ENCODE measurements at places on chromosomes 4 and X. TPM values are rescaled to one million over a fixed set of nuclear protein-coding genes. Genes with fewer than 3 reads are reported as not detected.

The EOLA2 gene
- 11.4 TPM for total RNA-seq

The CXCL9 gene
- not detected for total RNA-seq

The SMARCA5 gene
- 58.8 TPM for total RNA-seq

- no peak for DNase-seq
Measured at GRCh38 chr4:176988226-176988625, 195.5 kb upstream of the VEGFC start.

The DOK7 gene
- total RNA-seq: not detected

DNA sequence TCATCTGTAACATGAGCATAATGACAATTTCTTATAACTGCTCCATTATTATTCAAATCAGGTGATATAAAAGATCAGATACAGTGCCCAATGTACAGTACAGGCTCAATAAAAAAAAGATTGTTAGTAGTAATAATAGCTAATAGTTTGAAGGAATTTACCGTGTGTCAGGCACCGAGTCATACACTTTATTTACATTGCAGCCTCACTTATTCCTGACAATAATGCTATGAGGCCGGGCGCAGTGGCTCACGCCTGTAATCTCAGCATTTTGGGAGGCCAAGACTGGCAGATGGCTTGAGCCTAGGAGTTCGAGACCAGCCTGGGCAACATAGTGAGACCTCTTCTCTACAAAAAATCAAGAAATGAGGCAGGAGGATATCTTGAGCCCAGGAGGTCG, 10.1 kb upstream of the MAP7D3 start:
- DNase-seq: no peak

The OTC gene
- total RNA-seq: 0.31 TPM

The MAGEA2 gene
- total RNA-seq: not detected

The STPG2 gene
- total RNA-seq: 15.6 TPM

GRCh38 chrX:41090568-41091238, 5.5 kb downstream of the USP9X start:
- no peak for DNase-seq

The PF4V1 gene
- total RNA-seq: 2.5 TPM

The NCAPG gene
- 6.4 TPM for total RNA-seq

The KIT gene
- total RNA-seq: 33.4 TPM

The PDHA2 gene
- not detected for total RNA-seq

GRCh38 chr4:72031868-72032608, at the start of gene NPFFR2:
Gene NPFFR2, plus strand, starts transcription at chr4:72032000. Its CDS starts 96,592 bp downstream, at chr4:72128592.
- DNase-seq: peak; percentile 9

The CLCN4 gene
- 68.6 TPM for total RNA-seq

The VSIG1 gene
- total RNA-seq: not detected

The BGN gene
- 1.9 TPM for total RNA-seq

DNA sequence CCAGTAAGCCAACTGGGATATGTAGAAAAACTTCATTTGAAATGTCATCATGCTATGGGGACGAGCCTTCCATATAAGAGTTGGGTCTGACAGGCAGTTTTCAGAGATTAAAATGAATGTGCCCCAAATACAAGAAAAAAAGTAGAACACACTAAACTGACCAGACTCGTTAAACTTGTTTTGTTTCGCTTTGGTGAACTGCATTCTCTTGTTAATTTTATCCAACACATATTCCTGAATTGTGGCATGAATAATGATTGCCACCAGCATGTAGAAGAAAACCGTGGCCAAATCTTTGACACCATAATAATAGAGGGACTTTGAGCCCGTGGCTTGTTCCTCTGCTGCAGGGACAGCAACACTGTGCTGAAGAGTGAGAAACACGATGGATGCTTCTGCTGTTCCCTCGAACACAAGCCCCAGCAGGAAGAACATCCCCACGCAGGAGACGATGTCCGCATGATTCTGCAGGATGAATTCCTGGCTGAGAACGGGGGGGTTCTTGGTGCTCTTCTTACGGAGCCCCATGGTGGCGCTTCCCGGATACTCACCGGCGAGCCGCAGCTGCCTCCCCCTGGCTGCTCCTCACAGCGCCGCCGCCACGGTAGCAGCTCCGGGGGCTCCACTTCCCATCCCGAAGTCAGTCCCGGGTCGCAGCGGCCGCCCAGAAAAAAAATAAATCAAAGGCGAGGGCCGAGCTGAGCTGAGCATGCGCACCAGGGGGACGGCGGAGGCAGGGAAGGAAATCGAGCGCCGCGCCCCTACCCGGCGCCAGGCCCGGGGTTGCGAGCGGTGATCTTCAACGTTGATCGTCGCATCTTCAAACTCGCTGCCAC, at the start of gene TRAM1L1:
Gene TRAM1L1 (minus strand): TSS at position 711 of the 836 bp plus-strand sequence. CDS start 183 bp downstream, at position 528.
- peak; percentile 42 for DNase-seq

- DNase-seq: no peak
Measured at GRCh38 chrX:147899379-147900114, 12.2 kb upstream of the FMR1 start.

DNA sequence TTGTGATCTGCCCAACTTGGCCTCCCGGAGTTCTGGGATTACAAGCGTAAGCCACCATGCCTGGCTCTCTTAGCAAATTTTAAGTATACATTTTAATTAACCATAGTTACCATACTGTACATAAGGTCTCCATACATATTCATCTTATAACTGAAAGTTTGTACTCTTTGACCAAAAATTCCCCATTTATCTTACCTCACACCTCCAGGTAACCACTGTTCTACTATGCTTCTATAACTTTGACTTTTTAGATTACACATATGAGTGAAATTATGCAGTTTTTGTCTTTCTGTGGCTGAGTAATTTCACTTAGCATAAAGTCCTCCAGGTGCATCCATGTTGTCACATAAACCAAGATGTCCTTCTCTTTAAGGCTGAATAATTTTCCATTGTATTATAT, 17.4 kb downstream of the C4orf51 start:
- no peak for DNase-seq

The ASMTL gene
- 11.1 TPM for total RNA-seq

- no peak for DNase-seq
Measured at GRCh38 chr4:109916027-109916409, 3.3 kb downstream of the EGF start.

GRCh38 chrX:48636776-48637175, 39.5 kb downstream of the WDR13 start:
- DNase-seq: no peak

The KDR gene
- 13.7 TPM for total RNA-seq

- DNase-seq: no peak
Measured at GRCh38 chrX:118228041-118228440, 111.4 kb upstream of the KLHL13 start.

DNA sequence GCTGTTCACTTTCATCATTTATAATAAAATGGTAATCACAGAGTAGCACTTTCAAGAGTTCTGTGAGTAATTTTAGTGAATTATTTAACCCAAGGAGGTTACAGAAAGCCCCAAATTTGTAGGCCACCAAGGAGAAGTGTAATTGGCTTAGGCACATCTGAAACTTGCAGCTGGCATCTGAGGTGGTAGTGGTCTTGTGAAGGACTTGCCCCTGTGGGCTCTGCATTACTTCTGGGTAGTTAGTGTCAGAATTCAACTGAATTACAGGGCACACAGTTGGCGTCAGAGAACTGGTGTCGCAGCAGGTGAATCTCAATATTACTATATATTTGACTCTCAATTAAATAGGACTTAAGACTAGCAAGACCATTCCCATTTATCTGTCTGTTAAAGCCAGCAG, 36.9 kb downstream of the GPR174 start:
- DNase-seq: no peak

DNA sequence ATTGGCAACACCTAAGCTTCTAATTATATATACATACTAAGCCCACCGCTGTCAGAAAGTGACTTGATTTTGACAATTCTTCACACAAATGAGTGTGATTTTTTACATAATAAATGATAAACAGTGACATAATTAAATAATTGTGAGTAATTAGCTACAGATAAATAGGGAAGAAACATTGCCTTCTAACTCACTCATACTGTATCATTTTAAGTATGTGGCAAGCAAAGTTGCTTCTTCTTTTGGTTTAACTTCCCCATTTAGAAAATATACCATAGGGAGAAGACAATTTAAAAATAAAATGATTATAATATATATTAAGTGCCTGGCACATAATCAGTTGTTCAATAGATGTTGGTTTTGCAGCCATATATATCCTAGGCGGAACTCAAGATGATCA, 644.2 kb downstream of the FSTL5 start:
- DNase-seq: no peak

DNA sequence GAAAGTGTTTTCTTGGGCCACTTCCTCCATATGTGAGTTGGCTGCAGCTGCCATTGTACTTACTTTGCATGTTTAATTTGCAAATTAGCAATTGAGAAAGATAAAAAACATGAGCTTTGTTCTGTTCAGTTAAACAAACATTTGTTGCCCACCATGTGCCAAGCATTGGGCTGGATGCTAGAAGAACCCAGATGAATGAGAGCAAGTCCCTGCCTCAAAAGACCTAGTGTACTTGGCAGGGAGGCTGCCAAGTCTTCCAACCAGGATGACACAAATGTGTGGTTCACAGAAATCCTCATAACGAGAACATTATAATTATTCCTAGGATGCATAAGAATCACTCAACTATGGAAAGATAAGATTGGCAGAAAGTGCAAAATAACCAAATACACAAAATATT, 66.7 kb downstream of the GPM6A start:
- DNase-seq: no peak

GRCh38 chr4:13706716-13707115, 79.2 kb upstream of the BOD1L1 start:
- DNase-seq: no peak

The AFM gene
- total RNA-seq: not detected

- DNase-seq: no peak
Measured at GRCh38 chr4:7169134-7169533, 23.2 kb upstream of the SORCS2 start.

The MAGEA6 gene
- total RNA-seq: not detected

The ITGB1BP2 gene
- total RNA-seq: 0.78 TPM

- DNase-seq: no peak
Measured at GRCh38 chrX:105973387-105973739, 65.2 kb downstream of the SERPINA7 start.

- no peak for DNase-seq
Measured at GRCh38 chr4:6770581-6771228, 11.8 kb upstream of the KIAA0232 start.

GRCh38 chr4:105758958-105759357, 50.4 kb downstream of the GSTCD start:
- DNase-seq: no peak

DNA sequence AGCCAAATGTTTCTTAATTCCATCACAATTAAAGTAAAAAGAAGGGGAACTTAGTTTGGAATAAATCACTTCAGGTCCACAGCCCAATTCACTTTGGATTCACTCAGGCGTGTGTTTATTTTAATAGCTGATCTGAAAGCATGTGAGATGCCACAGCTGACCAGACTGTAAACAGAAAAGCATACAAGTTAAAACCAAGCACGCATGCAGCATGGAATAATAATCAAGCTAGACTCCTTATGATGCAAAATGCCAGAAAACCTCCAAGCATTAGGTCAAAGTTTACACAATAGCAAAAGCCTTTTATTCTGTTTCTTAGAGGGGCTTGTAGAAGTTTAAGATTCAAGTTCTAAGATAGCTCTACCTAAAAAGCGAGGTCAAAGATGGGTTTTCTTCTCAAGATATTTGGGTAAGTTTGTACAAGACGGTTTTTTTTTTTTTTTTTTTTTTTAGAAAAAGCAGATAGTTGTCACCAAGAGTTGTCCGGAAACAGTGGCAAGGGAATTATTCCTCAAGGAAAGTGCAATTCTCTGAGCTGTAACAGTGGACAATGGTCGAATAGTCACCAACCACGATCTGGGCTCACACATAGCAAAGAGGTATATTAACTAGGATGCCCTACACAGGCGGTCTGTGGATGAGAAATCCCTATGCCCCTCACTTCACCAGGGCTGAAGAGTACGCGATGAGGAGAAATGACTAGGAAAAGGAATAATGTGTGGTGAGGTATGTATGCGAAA, 763 bp upstream of the PRRG1 start:
- DNase-seq: no peak

The DUSP21 gene
- total RNA-seq: not detected

GRCh38 chr4:152172146-152172545, 363.7 kb downstream of the FBXW7 start:
- DNase-seq: no peak

- no peak for DNase-seq
Measured at GRCh38 chr4:181077341-181077740, 1165.9 kb upstream of the TENM3 start.

DNA sequence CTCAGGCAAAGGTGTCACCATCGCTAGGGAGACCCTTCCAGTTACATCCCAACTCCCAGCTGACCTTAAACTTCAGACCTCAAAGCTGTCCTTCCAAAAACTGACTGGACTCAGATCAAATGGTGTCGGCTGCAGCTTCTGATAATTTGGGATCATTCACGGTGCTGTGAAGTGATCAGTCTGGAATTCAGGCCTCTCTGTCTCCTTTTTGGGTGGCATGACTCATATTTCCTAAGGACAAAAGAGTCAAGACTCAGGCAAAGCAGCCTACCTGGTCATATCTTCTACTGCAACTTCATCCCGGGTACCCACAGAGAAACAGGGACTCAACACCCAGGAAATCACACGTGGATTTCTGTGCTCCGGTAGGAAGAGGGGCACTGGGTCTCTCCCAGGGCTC, 87.6 kb downstream of the SORCS2 start:
- DNase-seq: no peak

The EGF gene
- total RNA-seq: 1.7 TPM

DNA sequence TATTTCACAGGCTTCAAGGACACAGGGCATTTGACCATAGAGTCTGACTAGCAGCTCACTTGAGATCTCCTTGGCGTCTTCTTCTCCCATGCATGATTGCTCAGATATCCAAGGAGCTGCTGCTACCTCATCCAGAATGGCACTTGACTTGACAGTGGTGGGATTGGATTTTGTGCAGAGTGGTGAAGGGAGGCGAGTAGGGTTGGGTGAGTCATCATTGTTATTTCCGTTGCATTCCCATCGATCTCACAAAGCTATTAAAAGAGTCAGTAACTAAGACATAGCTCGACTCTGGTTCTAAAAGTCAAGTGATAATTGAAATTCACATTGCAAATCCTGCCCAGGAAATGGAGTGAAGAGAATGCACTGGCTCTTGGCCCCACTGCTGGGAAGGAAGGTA, 27.7 kb downstream of the NHSL2 start:
- no peak for DNase-seq

DNA sequence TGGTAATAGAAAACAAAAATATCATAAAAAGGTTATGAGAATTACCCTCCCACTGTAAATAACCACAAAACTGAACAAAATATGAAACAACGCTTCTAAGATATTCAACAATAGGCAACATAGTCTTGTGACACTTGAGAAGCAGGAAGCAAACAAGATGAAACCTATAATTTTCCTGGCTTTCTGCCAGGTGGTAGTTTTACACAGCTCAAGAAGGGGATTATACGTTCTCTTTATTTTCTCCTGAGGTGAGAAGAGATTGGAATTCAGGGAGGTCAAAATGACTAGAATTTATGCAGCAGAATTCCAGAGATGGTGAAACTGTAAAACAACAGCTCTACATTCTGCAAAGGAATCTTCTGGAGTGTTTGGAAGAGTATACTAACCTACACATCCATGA, 186.0 kb downstream of the HHIP start:
- DNase-seq: no peak
